ENCODE measurements at places on chromosomes 4 and X.

GRCh38 chr4:84849051-84849640, 117.3 kb downstream of the WDFY3 start:
- DNase-seq: no peak

DNA sequence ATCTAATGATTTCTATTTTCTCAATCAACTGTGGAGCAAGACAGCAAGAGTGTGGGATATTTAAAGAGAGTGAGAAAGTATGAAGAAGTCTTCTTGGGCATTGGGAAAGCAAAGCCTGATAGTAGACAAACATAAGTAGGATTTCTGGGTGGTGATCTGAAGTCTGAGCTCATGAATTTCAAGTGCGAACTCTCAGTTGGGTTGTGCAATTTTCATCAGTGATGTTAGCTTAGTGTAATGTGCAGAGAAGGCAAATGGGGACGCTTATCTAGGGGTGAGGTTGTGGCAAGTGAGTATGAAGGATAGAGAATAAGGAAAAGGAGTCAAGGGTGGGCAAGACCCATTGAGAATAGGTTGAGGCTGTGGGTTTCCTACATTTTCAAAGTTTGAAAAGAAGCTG, 23.7 kb downstream of the VGLL1 start:
- DNase-seq: no peak

DNA sequence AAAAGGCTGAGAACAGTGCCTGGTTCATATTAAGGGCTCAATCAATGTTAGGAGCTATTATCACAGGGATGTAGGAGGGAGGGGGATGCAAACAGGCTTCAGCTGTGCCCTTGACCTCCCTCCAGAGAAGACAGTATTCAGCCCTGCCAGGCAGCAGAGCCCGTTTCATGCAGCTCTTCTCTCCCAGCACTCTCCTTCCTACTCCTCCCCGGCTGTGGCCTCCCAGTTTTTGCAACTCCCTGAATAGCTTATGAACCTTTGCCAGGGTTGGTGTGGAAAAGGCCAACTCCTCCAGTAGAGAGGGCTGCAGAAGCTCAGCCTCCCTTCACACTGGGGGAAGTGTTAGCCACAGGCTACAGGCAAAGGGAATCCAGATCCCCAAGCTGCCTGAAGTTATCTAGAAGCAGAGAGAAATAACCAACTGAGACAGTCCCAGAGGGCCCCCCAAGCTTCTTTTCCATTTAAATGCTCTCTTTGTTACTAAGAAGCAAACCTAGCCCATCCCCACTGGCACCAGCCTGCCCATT, 31.7 kb upstream of the APLN start:
- no peak for DNase-seq

DNA sequence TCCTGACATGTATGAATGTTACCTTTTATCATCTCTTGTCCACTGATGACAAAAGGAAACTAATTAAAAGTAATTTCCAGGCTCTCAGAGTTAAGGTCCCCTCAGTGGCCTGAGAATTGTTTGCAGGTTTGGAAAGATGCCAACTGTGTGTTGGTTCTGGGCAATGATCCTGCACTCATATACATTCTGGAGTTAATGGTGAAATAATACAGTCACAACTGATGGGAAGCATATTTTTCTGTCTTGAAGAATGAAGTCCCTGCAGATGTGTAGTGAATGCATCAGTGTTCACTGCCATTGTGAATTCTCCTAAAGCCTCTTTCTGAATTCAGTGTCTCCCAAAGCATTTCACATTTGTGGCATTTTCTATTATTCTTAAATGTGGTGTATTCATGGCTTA, 238.1 kb upstream of the PPP1R2C start:
- no peak for DNase-seq

- DNase-seq: no peak
These were observed 292.8 kb downstream of the RAPGEF2 start for GRCh38 chr4:159395693-159396092.

GRCh38 chr4:169243825-169244609, 26.7 kb downstream of the SH3RF1 start:
- DNase-seq: no peak

DNA sequence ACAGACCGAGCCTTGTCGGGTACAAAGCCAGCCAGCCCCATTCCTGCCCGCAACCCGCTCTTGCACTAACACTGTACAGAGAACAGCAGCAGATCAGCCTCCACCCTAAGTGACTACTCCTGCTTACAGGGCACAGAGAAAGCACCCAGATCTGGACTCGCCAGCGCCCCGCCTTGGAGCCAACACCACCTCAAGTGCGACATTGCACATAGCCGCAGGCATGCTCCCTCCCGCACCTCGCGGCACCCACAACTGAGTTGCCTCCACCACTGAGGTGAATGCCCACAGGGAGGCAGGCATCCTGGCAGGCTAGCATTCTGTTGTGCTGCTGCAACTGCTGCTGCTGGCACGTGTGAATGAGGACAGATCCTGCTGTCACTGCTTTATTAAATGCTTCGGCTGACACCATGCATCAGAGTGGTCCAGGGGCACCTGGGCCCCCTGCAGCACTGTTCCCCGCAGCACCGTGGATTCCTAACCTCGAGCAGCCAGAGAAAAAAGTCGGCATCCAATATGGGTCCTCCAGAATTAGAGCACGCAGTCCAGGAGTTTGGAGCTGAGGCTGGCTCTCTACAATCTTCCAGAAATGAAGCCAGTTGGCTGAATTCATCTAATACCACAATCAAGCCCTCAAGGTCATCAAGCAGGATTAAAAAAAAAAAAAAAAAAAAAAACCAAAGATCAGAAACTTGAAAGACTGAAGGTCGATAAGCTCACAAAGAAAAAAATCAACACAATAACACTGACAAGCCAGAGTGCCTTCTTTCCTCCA, 352.9 kb downstream of the GASK1B start:
- DNase-seq: no peak

- DNase-seq: no peak
These were observed 3.5 kb downstream of the TENT5D start for GRCh38 chrX:80423744-80424143.

GRCh38 chr4:20904966-20905365, 204.7 kb downstream of the PACRGL start:
- DNase-seq: no peak

GRCh38 chr4:173500841-173501591, 29.0 kb downstream of the HAND2 start:
- no peak for DNase-seq

DNA sequence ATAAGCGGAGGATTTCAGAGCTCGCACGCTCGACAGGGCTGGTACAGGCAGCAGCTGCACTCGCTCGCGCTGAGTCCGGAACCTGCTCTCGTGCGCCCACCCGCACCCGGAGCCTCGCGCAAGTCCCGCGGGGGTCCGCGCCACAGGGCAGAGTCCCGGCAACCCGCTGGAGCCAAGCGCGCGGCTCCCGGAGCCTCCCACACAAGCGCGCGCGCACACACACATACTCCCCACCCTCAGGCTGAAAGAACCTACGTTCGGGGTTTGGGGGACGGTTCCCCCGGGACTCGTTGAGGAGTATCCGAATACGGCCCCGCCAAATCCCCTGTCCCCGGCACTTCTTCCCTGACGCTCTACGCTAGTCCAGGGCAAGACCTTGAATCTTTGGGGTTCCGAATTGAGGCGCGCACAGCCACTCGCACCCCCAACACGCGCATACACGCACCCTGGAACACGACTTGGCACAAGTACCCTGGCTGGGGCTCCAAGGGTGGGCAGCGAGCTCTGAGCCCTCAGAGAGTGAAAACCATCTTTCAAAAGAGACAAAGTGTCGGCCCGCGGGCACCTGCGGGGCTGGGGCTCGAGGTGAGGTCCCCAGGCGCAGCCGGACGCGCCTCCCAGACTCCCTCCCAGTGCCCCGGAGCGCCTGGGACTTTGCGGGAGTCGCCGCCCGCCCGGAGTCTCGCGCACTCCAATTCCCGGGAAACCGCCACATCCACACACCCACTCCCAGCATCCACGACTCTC, 952 bp downstream of the ANOS1 start:
- no peak for DNase-seq

- no peak for DNase-seq
These were observed 751.5 kb upstream of the FAM241A start for GRCh38 chr4:111393781-111394180.

- no peak for DNase-seq
These were observed 40.9 kb downstream of the NEK1 start for GRCh38 chr4:169571435-169571834.

GRCh38 chr4:183757060-183757459, 98.0 kb downstream of the TRAPPC11 start:
- DNase-seq: no peak

DNA sequence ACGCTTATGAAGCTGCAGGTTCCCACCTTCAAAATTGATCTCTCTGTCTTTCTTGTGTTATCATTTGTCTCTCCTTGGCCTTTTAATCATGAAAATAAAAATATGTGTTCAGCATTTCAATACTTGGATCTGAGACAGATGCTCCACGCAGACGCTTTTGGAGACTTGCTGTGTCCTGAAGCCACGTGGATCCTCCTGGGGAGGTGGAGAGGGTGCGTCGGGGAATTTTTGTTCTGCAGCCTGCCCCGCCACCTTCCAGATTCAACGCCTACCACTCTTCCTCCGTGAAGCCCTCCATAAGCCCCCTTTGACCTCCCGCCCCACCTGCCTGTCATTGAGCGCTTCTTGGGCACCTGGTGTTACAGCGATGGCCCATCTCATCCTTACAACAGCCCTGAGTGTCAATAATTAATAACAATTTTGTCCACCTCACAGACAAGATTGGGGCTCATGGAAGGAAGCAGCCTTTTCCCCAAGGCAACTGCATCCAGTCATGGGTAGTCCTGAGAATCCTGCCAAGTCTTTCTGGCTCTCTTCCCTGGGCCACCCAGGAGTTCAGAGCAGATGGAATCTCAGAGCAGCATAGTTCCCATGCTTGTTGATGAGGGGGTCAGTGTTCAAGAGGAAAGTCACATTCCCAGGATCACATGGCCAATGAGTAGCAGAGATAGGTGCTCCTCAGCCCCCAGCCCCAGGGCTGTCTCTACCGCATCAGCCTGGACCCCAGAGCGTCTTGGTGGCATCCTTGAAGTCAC, 172.6 kb upstream of the PSAPL1 start:
- no peak for DNase-seq

- peak; percentile 84 for DNase-seq
These were observed 18.1 kb upstream of the CHRNA9 start for GRCh38 chr4:40316782-40317635.

GRCh38 chr4:73744203-73744602, 3.8 kb downstream of the CXCL8 start:
- no peak for DNase-seq

DNA sequence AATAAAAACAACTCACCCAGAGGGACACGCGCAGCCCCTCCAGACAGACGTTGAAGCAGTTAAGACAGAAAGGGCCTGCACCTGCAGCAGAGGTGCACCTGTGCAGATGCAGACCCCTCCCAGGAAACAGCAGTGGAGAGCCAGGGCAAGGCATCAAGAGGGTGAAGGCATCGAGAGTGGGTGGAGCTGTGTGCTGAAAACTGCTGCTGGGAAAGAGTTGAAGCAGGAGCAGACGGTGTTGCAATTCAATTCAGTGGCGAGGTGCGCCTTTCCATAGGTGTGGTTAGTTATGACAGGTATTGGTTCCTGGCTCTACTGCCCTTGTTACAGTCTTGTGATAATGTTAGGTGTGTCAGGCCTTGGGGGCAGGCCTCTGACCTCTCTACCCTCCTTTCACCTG, 16.7 kb downstream of the LETM1 start:
- DNase-seq: no peak

- DNase-seq: no peak
These were observed 16.5 kb downstream of the GAK start for GRCh38 chr4:915595-915994.

DNA sequence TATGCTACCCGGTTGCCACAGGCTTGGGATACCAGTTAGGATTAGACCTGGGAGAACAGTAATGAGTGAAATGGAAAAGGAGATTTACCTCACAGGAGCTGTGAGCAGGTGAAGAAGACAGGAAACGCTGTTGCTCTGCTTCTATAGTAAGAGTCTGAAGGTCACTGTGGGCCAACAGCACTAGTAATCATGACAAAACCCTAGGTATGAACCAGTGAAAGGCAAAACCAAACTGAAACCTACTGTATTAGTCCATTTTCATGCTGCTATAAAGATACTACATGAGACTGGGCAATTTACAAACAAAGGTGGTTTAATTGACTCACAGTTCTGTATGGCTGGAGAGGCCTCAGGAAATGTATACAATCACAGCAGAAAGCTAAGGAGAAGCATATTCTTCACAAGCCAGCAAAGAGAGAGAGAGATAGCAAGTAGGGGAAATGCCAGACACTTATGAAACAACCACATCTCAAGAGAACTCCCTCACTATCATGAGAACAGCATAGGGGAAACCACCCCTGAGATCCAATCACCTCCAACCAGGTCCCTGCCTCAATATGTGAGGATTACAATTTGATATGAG, 736.7 kb upstream of the INTU start:
- DNase-seq: no peak

DNA sequence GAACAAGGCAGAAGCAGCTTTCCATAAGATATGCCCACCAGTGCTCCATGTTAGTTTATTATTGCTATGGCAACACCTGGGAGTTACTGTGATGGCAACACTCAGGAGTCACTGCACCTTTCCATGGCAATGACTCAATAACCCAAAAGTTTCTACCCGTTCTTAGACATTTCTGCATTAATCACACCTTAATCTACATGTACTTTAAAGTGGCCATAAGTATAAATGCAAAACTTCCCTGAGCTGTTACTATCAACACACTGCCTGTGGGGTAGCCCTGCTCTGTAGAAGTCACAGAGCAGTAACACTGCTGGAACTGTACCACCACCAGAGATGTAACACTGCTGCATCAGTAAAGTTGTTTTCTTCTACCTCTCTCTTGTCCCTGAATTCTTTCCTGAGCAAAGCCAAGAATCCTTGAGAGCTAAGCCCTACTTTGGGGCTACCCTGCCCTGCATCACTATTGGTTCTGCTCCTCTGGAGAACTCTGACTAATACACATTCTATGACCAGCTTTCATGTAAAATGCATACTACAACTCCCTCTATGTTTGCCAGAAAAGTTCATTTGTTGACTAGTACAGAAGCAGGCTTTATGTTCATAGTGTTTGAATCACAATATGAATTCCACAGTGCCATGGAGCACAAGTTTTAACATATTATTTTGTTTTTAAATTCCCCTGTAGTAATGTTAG, 43.5 kb upstream of the GPR174 start:
- no peak for DNase-seq

- no peak for DNase-seq
These were observed 115.0 kb downstream of the SHROOM4 start for GRCh38 chrX:50698944-50699343.

GRCh38 chr4:40185830-40186664, 10.8 kb upstream of the RHOH start:
- DNase-seq: no peak

GRCh38 chr4:85391071-85391470, 83.9 kb upstream of the ARHGAP24 start:
- no peak for DNase-seq

- DNase-seq: no peak
These were observed 158.6 kb downstream of the TET2 start for GRCh38 chr4:105305019-105305836.
